ENCODE measurements at places on chromosomes 4 and X. TPM values are rescaled to one million over a fixed set of nuclear protein-coding genes. Genes with fewer than 3 reads are reported as not detected.

Gene TMEM128
- 15.9 TPM for total RNA-seq

Gene CABS1
- not detected for total RNA-seq

Gene COX7B2
- not detected for total RNA-seq

Gene CXCL13
- total RNA-seq, result not detected
